ENCODE measurements at places on chromosomes 6 and 20.

DNA sequence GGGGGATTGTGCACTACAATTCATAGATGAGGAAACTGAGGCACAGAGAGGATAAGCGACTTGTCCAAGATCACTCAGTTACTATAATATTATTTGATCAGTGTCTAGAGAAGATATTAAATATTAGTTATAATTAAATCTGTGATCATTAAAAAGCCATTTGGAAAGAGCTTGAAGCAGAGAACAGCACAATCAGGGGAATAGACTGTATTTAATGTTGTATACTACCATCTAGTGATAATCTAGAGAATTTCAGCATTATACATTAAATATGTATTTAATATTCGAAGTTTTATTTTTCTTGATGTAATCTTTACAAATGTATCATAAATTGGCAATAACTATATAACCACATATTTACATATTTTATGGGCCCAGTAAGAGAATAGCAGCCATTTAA lies 20.1 kb upstream of the MTCL3 start:
- no peak for DNase-seq

DNA sequence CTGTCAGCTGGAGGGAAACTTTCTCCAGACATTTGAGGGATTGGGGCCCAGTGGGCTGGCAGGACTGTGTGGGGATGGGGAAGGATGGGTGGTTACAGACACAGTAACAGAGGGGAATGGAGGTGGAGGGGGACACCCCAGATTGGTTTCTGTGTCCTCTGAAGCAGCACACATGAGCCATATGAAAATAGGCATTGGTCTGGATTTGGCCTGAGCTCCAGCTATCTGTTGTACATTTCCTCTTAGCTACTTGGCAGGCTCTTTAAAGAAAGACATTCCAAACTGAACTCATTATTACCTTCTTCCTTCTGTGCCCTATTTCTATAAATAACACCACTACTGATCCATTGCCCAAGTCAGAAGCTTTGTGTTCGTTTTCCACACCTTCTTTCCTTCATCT lies 72.0 kb upstream of the PRL start:
- no peak for DNase-seq

DNA sequence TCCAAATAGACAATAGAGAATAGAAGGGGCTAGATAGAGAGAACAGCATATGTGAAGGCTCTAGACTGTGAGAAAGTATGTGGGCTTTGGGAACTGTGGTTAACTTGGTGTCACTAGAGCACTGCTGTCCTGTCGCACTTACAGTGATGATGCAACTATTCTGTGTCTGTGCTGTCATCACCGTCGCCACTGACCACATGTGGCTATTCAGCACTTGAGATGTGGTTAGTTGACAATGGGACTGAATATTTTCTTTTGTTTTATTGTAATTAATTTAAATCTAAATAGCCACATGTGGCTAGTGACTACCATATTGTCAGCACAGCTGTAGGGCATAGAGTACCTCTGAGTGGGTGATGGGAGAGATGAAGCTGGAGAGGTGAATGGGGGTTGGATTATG lies 39.0 kb upstream of the IFNGR1 start:
- no peak for DNase-seq

- DNase-seq, result no peak
These were observed 259.3 kb downstream of the BMP7 start for GRCh38 chr20:57007171-57007540.

DNA sequence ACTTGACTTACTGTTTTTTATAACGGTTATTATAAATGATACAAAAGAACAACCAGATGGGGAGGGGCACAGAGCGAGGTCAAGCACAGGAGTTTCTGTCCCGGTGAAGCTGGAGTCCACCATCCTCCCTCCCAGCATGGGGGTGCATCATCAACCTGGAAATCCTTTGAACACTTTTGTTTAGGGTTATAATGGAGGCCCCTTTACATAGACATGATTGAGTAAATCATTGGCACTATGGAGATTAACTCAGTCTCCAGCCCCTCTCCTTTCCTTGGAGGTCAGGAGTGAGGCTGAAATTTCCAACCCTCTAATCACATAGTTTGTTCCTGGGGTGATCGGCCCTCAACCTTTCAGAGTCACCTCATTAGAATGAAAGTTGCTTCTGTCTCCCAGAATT lies 71.8 kb upstream of the ANKEF1 start:
- no peak for DNase-seq

DNA sequence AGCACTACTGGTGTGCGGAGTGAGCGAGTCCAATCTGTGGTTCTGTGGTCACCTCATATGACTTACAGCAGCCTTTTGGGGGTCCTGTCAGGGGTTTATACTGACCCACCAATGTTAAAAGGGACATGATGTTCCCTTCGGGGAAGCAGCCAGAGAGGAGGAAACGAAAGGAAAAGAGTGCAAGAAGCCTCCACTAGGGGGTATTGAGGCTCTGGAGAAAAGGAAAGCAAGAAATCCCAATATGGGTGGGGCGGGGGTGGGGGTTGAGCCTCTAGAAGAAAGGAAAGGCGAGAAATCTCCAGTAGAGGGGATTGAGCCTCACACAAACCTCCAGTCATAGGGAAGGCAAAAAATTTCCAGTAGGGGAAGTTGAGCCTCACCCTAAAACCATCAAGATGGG lies 249.3 kb upstream of the ECI2 start:
- no peak for DNase-seq

DNA sequence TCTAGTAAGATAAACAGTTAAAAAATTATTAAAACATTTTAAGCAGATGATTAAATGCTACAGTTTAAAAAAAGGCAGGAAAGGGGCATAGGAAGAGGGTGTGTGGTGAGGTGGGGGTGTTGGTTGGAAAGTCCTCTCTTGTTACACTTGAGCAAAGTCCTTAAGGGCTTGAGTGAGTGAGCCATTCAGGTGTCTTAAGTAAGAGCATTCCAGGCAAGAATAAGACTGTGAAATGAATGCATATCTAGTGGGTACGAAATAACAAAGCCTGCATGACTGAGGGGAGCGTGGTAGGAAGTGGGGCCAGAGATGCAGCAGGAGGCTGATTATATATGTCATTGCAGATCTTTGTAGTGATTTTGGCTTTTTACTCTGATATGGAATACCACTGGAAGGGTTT lies 5.1 kb downstream of the CDKAL1 start:
- DNase-seq, result no peak

- DNase-seq, result no peak
These were observed 613 bp upstream of the SASH1 start for GRCh38 chr6:148342100-148342349.

GRCh38 chr6:159099961-159100360 lies 55.2 kb upstream of the TAGAP start:
- no peak for DNase-seq

DNA sequence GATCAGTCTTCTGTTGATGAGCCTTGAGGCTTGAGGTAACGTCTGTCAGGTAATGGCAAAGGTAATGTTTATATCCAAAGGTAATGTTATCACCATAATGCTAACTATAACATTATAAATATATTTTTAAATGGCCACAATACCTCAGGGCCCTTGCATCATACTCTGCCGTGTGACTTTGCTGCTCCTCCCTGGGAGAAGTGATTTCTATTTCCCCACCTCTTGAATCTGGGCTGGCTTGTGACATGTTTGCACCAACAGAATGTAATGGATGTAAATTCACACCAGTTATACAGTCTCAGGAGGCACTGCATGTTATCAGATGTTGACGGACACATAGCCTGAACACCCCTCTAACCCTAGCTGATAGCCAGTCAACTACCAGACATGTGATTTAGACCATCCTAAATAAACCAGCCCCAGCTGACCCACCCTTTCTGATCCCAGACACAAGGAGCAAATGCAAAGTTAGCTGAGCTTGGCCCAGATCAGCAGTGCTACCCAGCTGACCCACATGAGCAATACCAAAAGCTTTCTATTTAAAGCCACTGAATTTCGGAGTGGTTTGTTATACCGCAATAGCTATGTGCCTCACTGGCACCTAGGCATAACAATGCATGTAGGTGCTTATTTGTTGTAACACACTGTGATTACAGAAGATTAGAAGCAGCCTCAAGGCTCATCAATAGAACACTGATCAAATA lies 93.8 kb upstream of the SIRPA start:
- DNase-seq, result no peak

- no peak for DNase-seq
These were observed 300.6 kb upstream of the ECI2 start for GRCh38 chr6:4435981-4436445.

DNA sequence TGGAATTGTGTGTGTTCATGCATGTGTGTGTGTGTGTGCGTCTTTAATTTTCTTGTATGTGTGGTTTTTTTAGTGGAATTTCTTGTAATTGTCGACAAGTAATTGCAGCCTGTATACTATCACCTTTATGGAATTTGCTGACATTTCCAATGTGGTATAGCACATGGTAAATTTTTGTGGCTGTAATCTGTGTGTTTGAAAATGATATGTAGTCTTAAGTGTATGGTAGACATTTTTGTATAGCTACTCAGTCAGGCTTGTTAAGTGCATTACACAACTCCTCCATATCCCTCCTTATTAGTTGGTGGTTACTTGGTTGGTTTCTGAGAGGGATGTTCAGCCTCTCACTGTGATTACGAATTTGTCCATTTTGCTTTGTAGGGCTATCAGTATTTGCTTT lies 384.5 kb upstream of the HSF2 start:
- no peak for DNase-seq

GRCh38 chr20:32358883-32359632 lies 927 bp downstream of the ASXL1 start:
- peak; percentile 90 for DNase-seq

DNA sequence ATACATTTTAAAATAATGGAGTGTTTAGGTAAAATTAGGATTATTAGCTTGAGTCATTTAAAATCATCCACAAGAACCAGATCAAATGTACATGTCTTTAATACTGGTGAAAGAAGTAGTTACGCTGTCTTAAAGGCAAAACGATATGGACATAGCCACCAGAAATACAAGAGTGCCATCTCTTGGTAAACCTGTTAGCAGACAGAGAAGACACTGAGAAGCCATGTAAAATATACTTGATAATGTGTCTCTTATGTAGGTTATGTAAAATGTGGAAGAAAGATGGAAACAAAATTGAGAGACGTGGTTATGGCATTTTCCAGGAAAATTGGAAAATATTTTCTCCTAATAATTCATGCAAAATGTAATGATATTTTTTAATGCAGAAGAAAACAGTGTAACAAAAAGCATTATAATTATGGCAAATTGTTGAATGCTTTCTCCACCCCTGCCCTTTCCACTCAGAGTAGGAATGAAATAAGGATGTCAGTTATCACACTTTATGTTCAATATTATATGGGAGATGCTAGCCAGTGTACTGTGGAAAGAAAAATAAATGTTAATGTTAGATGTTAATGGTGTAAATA lies 12.2 kb upstream of the SLC17A2 start:
- no peak for DNase-seq

DNA sequence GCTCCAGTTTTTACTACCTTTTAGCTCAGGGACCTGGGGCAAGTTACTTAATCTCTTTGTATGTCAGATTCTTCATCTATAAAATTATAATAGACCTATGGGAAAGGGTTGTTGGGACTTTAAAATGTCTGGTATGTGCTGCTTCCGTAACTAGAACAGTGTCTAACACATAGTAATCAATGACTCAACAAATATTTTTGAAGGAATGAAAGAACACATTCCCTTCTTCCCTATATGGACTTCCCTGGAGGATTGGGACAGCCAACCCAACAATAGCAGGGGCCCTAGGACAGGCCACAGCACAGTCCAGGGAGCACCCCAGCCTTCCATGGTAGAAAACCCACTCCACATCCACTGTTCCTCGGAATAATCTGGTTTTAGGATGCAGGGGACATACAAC lies 50.7 kb upstream of the TPD52L1 start:
- no peak for DNase-seq

DNA sequence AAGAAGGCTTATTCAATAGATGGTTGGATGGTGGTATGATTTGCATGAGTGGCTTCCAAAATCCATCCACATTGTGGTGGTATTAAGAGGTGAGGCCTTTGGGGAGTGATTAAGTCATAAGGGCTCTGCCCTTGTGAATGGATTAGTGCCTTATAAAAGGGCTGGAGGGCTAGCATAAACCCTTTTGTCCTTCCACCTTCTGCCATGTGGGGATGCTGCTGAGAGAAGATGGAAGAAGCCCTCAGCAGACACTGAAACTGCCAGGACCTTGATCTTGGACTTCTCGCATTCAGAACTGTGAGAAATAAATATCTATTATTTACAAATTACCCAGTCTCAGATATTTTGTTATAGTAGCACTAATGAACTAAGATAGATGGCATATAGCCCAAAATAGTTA lies 27.8 kb upstream of the SRPK1 start:
- no peak for DNase-seq

- DNase-seq, result no peak
These were observed 78.2 kb downstream of the UBE3D start for GRCh38 chr6:82987416-82987815.

DNA sequence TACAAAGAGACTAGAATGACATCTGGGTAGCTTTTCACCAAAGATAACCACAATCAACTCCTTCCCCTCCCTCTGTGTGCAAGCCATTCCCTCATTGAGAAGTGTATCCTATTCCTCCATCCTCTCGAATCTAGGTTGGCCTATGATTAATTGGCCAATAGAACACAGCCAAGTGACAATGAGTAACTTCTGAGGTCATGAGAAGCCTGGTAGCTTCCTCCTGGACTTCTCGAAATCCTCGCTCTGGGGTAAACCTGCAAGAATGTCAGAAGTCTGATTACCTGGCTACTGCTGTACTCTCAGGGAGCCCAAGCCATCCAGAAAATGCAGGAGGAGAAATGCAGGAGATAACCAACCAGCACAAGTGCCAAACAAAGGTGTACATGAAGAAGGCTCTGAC lies 13.1 kb downstream of the ARHGAP18 start:
- DNase-seq, result no peak

- DNase-seq, result no peak
These were observed 131.1 kb downstream of the ATXN1 start for GRCh38 chr6:16630026-16630643.

- no peak for DNase-seq
These were observed 55.1 kb downstream of the ID4 start for GRCh38 chr6:19892260-19892659.

- DNase-seq, result no peak
These were observed 6.6 kb downstream of the ARHGAP40 start for GRCh38 chr20:38608188-38608587.

GRCh38 chr6:6674872-6675271 lies 86.4 kb downstream of the LY86 start:
- no peak for DNase-seq

Measured in DND-41 (cell line).